ENCODE measurements at places on chromosomes 2 and 18. TPM values are rescaled to one million over a fixed set of nuclear protein-coding genes. Genes with fewer than 3 reads are reported as not detected.

The SERPINB11 gene
- not detected for polyA plus RNA-seq

The ACKR3 gene
- polyA plus RNA-seq: 15.5 TPM

The DCDC2C gene
- polyA plus RNA-seq: not detected

DNA sequence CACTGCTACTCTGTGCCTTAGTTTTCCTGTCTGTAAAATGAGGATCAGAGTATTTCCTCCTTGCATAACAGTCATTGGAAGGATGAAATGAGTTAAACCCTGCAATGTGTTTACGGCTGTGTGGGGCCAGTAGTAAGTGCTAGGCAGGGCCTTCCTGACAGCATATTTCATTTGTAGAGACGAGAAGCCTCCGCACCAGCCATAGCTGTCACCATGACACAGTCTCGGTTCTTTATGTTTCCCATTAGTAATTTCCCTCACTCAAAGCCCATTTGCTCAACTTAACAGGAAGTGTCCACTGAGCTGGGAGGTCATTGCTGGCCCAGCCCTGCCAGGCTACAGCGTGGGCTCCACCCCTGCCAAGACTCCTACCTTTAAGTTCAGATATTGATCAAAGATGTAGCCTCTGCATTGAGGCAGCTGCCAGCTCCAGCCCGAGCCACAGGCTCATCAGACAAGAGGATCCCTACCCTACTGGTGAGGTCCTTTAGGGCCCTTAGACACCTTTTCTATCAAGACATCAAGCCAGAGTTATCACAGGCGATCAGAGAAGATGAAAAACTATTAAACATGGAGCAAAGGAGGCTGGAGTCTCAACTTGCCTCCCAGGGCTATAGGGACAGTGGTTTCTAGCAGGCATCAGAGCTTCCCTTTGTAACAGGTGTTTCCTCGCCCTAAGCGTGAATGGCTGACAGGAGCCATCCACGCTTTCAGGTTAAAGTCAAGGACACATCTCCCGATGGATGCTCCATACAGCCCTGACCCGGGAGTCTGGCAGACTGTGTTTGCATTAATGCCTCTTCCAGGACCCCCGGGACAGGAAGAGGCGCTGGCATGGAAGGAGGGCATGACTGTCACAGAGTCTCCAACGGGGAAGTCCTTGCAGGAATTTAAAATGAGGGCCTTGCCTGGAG lies 251.7 kb downstream of the NDUFA10 start:
- no peak for DNase-seq

DNA sequence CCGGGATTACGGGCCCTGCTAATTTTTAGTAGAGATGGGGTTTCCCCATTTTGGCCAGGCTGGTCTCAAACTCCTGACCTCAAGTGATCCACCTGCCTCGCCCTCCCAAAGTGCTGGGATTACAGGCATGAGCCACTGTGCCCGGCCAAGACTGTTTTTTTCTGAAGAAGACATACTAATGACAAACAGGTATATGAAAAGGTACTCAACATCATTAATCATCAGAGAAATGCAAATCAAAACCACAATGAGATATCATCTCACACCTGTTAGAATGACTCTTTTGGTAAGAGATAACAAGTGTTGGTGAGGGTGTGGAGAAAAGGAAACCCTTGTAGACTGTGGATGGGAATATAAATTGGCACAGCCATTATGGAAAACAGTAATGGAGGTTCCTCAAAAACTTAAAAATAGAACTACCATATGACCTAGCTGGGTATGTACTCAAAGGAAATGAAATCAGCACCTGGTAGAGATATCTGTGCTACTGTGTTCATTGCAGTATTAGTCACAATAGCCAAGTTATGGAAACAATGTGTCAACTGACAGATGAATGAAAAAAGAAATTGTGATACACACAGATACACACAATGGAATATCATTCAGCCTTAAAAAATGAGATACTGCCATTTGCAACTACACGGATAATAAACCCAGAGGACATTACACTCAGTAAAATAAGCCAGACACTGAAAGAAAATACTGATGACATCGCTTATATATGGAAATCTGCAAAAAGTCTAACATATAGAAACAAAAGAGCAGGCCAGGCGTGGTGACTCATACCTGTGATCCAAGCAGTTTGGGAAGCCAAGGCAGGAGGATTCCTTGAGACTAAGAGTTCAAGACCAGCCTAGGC lies 20.8 kb downstream of the SOS1 start:
- DNase-seq: peak; percentile 44

DNA sequence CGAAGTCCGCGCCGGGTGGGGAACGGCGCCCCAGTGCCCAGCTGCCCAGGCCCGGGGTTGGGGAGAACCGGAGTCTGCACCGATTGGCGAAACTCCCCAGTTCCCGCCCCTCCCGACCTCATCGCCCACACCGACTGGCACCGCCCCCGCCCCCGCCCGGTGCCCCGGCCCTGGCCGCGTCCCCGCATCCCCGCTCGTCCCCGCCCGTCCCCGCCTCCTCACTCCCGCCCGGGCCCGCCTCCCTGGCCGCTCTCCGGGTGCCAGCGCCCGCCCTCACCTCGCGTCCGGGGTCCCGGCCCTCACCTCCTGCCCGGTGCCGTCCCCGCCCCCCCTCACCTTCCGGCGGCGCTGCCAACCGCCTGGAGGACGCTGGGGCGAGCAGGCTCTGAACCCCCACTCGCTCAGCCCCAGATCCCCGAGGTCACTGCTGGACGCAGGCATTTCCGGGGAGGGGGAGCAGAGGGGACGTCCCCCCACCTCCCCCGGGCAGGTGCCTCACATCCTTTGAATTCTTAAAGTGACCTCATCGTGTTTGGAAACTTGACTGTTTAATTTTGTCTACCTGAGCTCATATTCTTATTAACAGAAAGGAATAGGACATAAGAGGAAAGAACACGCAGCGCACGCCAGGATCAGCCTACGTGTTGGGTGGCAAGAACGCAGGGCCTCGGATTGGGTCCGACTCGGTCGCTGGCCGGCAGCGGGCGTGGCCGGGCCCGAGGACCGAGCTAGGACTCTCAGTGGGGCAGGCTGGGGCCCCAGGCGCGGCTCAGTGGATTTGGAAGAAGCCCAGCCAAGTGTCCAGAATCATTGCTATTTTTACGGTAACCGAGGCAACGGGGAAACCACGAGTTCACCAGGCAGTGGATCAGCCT lies at the start of gene FAM110C:
TSS of gene FAM110C (minus strand) at position 35 of the 875 bp plus-strand sequence. CDS start 120 bp downstream, outside the sequence.
- DNase-seq: no peak

The ACTG2 gene
- polyA plus RNA-seq: not detected

DNA sequence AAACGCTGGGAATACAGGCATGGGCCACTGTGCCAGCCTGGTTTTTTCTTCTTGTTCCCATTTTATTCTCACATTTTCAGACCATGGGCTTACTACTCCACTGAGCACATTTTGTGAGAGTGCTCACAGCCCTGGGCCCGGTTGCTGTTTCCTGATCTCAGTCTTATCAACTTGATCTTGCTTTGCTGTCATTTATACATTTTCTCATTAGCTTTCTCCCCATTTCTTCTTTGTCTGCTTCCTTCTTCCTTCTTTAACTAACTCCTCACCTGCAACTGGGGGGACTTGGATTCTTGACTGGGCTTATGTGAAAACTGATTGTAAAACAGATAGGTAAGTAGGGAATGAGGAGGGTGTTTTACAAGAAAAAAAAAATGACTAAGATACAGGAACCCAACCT lies 117.3 kb downstream of the PLB1 start:
- no peak for DNase-seq

GRCh38 chr2:120520454-120520853 lies 174.5 kb downstream of the INHBB start:
- no peak for DNase-seq

- no peak for DNase-seq
These were observed 131.0 kb upstream of the ARL5A start for GRCh38 chr2:151959238-151959637.

- DNase-seq: no peak
These were observed 174.3 kb downstream of the RBM43 start for GRCh38 chr2:151087377-151087776.

The BIN1 gene
- polyA plus RNA-seq: 5.4 TPM

The DOK1 gene
- 0.97 TPM for polyA plus RNA-seq

DNA sequence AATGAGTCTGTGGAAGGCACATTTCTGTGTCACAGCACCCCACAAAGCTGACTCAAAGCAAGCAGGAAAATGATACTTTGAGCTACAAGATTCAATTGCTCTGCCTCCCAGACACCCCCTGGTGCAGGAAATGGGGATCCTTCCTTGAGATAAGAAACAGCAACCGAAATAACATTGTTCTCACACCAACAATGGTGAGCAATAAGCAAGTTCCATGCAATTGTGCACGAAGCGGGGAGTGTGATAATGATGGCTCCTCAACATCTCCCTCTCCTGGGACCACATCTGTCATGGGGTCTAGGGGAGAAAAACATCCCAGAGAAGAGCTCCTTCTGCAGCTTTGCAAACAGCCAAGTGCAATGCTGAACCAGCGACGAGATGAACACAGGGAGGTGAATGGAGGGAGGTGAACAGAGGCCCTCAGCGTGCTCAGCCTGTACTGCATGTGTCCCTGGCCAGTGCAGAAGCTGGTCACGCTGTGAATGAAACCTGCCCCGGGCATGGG lies 67.7 kb downstream of the PDCL3 start:
- no peak for DNase-seq

The ASIC4 gene
- polyA plus RNA-seq: not detected

DNA sequence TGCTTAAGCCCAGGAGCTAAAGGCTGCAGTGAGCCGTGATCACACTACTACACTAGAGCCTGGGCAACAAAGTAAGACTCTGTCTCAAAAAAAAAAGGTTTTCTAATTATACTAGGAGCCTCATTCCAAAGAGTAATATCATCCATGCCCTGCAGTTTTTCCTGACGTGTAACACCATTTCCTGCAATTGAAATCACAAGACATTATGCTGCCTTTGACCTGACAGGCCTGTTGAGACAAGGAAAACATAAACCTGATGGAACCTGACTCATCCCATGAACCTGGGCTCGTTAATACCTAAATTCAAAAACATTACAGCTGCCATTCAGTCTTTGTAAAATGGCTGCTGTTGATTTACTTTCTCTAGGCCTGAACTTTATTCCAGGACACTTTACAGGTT lies 58.7 kb upstream of the PEX13 start:
- DNase-seq: peak; percentile 88

- DNase-seq: no peak
These were observed 128.7 kb downstream of the MAP3K20 start for GRCh38 chr2:173204316-173204715.

GRCh38 chr2:200307724-200308545 lies 1.4 kb downstream of the SPATS2L start:
- DNase-seq: no peak

- DNase-seq: no peak
These were observed 274.0 kb upstream of the FAM98A start for GRCh38 chr2:33873076-33873605.

DNA sequence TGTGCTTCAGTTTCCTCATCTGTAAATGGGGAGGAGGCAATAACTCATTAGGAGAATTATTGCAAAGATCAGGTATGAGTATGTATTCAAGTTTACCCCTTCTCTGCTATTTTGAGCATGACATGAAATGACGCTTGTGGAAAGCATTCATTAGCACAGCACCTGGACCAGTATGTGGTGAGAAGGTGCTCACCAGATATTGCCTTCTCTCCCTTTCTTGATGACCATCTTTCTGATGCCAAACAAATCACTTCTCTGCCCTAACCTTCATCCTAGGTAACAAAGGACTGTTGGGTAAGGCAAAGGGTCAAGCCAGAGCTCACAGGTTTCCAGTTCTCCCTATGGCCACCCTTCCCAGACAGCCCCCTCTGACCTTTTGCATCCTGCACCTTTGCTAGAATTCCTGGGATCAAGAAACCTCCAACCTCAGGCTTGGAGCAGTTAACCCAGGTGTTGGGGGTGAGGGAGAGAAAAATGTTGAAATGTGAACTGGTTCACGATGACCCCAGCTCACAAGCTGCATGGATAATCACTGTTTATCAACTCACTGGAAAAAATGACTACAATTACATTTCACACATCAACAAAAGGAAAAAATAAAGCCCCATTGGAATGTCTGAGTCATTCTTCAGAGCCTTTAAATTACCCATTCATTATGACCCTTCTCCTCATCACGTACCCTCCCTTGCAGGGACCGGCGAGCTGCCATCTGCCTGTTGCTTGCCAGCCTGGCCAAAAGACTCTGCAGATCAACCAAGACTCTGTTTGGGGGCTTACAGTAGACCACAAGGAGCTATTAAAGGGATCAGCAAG lies 41.6 kb downstream of the LBH start:
- DNase-seq: no peak

GRCh38 chr2:240888130-240888889 lies 7.6 kb downstream of the MAB21L4 start:
- no peak for DNase-seq

The HOXD13 gene
- polyA plus RNA-seq: not detected

- DNase-seq: no peak
These were observed 382.1 kb downstream of the NRXN1 start for GRCh38 chr2:50649626-50650402.

DNA sequence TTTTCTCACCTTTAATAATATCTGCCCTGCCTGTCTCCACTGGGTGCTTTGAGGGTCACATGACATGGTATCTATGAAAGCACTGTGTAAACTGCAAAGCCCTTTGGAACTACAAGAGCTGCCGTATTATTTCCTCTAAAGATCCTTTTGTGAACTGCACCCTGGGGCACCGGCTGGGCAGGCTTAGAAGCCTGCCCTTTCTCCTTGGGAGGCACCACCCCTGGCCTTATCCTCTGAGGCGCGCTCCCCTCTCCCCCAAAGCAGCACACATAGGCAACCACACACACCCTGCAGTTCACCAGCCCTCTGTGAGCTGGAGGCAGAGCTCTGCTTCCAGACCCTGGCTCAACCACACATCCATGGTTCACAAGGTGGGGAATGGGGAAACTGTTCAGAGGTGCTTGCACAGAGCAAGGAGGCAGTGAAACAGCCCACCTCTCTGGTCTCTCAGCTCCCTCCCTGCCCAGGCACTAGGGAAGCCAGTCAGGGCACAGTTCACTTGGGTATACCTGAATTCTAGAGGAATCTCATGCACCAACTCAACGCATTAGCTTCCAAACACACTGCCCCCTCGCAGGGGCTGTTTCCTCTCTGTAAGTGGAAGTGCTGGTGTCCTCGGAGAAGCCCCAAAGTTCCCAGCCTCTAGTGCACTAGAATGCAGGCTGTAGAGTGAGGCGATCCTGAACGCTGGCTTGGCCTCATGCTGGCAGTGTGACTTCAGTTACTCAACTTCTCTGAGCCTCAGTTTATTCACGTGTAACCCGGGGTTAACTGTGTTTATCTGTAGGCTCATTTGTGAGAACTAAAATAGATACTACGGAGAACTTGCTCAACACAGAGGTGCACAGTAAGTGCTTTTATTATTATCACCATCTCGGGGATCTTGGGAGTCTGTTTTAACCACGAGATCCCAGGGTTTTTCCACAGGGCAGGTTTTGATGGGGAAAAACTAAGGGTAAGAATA lies 11.0 kb downstream of the SIGLEC15 start:
- no peak for DNase-seq
